ENCODE measurements at places on chromosomes 4 and X.
A peak's percentile ranks its signal among the peaks of the same experiment; 100 is the strongest.

DNA sequence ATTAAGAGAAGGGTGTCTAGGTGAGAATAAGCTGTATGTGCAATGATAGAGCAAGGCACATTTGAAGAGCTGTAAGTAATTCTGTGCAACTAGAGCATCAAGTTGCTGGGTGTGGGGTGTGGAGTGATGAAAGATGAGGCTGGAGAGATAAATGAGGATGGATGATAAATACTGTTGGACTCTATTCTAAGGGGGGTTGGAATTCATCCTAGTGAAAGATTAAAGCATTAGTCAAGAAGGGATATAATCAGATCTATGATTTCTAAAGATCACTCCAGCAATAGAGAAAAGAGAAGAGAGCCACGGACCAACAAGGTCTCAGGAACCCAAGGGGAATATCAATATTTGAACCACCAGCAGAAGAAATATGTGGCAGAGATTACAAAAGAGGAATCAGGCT is 415.0 kb upstream of the RPS6KA3 start:
- DNase-seq, result no peak

DNA sequence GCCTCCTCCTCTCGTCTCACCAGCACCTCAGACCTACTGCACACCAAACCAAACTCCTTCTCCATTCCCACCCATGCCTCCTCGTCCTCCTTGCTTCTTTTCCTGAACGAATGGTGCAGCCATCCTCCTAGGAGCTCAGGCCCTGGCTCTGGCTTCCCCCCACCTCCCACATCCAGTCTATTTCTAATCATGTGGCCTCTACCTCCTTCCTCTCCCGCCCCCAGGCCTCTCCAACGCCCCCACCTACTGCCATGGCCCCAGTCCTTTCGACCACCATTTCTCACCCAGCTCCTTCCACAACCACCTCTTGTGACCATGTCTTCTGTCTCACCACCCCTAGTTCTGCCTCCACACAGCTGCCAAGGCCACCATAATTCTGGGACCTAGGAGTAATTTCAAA is 127.1 kb downstream of the PJA1 start:
- DNase-seq, result no peak

DNA sequence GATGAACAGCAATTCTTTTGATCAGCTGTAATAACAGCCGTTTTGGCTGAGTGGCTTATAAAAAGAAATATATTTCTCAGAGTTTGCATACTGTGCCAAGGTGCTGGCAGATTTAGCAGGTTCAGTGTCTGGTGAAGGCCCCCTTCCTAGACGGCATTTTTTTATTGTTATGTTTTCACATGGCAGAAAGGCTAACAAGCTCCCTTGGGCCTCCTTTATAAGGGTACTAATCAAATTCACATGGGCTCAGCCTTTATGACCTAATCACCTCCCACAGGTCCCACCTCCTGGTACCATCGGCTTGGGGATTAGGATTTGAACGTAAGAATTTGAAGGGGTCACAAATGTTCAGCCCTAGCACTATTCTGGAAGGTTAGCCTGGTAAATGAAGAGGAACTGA is 431.9 kb downstream of the SPOCK3 start:
- no peak for DNase-seq

- no peak for DNase-seq
Measured at GRCh38 chr4:148116264-148116663, 325.9 kb downstream of the NR3C2 start.

- DNase-seq, result no peak
Measured at GRCh38 chrX:82775426-82775825, 732.7 kb upstream of the POU3F4 start.

- DNase-seq, result no peak
Measured at GRCh38 chrX:152915541-152916241, 17.8 kb downstream of the ZNF185 start.

DNA sequence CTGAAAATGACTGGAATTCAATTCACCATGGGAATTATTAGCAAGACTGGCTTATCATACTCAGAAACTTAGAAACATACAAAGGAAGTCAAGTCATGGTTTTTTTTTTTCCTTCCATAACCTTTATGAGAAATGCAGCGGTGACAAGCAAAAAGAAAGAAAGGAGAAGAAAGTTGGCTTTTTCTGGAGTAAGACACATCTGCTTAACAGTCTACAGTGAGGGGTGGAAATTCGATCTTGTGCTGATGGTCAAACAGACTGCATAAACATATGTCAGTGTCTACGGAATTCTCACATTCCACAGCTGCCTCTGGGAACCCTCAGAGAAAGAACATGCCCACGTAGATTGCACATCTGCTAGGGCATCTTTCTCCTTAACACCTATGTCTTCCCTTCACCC is 54.6 kb downstream of the PROM1 start:
- no peak for DNase-seq

- no peak for DNase-seq
Measured at GRCh38 chr4:66273110-66273509, 602.8 kb upstream of the EPHA5 start.

- no peak for DNase-seq
Measured at GRCh38 chr4:153023692-153024394, 87.7 kb downstream of the FHDC1 start.

- no peak for DNase-seq
Measured at GRCh38 chr4:26021417-26022345, 107.7 kb downstream of the SMIM20 start.

GRCh38 chrX:75155447-75155826 is 646 bp downstream of the ABCB7 start:
- no peak for DNase-seq

- DNase-seq, result no peak
Measured at GRCh38 chr4:29900336-29900735, 819.8 kb upstream of the PCDH7 start.

DNA sequence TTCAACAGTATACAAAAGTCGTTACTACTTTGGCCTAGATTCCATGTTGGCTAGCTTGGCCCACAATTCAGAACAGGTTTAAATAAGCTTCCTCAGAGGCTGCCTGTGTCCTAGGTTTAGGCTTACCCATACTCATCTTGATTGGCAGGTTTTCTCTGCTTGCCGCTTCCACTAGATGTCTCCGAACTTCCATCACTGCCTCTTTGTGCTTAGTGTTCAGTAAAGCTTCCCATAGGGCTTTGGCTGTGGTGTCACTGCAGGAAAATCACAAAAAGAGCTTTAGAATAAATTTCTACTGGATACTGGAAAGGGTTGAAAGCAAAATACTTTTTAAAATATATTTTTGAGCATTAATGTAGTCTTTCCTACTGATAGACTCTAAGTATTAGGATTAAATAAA is 52.4 kb downstream of the SCFD2 start:
- no peak for DNase-seq

- no peak for DNase-seq
Measured at GRCh38 chr4:173264684-173265185, 69.4 kb downstream of the HMGB2 start.

- no peak for DNase-seq
Measured at GRCh38 chr4:147969573-147970385, 237.9 kb downstream of the ARHGAP10 start.

GRCh38 chrX:10631416-10632145 is 11.2 kb upstream of the MID1 start:
- no peak for DNase-seq

- no peak for DNase-seq
Measured at GRCh38 chr4:107734120-107734519, 14.1 kb upstream of the PAPSS1 start.

DNA sequence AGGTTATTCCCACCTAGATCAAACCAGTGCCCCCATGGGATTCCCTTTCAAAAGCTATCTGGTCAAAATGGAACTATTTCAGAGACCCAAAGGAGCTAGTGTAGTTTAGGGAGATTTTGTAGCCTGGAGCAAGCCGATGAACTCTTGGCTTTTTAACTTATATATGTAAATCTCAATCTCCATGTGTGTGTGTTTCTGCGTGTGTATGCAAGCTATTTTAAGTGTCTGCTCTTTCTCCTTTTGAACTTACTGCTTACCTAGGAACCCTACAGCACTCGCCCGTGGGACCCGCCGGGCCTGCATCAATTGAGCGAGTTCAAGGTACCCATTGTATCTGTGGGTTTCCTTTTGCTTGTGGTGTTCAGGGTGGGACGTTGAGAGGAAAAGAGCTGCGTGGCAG is 10.4 kb downstream of the CSTF2 start:
- DNase-seq, result no peak

DNA sequence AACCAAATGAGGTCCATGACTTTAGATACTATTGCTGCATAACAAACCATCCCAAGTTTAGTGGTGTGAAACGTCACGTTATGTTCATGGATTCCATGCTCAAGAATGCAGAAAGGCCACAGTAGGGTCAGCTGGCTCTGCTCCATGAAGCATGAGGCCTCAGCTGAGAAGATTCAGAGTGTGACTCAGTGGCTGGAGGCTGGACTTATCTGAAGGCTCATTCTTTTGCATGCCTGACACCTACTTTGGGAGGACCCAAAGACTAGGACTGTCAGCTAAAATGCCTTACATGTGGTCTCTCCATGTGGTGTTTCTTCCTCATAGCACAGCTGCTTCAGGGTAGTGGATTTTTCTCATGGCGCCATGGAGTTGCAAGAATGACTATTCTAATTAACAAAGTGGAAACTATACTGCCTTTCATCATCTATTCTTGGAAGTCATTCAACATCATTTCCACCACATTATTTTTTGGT is 11.5 kb upstream of the CCDC149 start:
- no peak for DNase-seq

DNA sequence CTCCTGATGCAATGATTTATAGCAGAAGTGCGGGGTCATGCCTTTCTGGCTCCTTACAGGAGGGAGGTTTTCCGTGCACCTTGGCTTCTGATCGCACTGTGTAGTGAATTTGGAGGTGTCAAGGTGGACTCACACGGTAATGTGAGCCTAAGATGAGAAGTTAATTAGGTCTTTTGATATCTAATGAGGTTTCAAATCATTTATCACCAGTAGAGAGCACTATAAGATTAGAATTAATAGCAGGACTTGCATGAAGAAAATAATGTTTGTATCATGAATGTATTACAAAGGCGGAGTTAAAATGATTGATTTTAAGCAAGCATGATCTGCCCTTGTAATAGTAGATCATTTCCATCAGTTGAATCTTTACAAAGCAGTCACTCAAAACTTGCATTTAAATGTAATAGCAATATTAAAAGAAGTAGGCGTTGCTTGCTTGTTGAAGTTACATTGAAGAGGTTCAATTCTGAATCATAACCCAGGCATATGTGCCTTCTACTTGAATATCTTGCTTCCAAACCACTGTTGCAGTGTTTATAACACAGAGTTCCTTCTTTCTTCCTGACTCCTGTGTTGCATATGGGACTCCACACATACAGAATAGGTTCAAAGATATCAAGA is 152.1 kb downstream of the FMR1NB start:
- DNase-seq, result no peak

- peak; percentile 17 for DNase-seq
Measured at GRCh38 chr4:78056265-78057129, 626 bp upstream of the FRAS1 start.

DNA sequence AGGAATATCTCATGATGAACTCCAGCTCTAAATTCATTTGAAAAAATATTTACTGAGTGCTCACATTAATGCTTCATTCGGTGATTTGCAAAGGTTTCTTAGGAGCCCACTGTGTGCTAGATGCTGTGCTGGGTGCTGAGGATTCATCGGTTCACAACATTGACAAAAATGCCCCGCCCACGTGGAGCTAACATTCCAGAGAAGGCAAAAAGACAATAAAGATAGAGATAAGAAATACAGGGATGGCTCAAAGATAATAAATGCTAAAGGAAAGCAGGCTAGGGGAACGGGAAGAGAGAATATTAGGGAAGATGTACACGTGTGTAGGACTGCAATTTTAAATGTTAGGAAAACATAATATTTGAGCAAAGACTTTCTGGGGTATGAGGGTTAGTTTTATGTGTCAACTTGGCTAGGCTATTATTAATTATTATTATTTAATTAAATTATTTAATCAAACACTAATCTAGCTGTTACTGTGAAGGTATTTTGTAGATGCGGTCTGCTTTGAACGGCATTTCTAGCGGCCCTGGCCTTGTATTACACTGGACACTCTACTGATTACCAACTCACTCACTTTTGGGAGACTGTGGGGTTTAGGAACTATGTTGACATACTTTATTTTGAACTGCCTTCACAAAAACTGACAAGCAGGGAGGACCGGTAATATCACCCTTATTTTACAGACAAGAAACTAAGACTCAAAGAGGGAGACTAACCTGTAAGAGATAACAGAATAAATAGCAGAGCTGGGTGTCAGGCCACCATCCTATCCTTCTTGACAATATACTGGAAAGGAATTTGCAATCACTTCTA is 61.9 kb upstream of the IRF2 start:
- DNase-seq, result no peak

GRCh38 chr4:127007305-127007704 is 625.5 kb upstream of the INTU start:
- DNase-seq, result no peak

DNA sequence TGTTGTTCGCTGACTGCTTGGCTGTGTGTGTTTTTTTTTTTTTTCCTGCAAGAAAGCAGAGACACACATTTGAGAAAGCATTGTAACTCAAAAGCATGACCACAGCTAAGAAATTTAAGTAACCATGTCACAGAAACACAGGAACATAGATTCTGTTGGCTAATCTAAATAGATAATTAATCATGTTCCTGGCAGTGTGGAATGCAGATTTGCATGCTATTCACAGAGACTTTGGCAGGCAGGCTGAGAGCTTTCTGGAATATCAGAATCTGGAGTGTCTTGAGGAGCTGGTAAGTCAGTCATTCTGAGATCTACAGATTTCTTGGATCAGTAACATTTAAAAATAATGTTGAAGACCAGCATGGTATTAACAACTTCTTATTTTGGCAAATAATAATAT is 33.2 kb upstream of the SMS start:
- no peak for DNase-seq

GRCh38 chr4:183264614-183265013 is 55.5 kb downstream of the CLDN22 start:
- DNase-seq, result no peak

- no peak for DNase-seq
Measured at GRCh38 chr4:187687697-187688096, 307.9 kb upstream of the ZFP42 start.

DNA sequence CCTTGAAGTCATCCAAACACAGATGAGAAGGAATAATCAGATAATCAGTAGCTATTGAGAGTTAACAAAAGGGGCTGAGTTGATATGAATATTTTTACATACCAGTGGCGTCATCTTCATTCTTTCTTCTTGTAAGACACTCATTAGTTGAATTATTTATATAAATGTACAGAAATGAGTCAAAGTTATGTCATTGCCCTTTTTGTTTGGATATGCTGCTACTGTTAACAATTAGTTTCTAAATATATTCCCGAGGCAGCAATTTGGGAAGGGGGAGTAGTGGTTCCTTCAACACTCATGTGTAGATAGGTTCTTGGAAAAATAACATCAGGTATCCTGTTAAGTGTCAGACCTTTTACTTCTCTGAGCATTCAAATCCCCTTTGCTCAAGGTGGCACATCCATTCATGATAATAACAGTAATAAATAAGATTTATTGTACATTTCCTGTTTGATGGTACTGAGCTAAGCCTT is 436.6 kb downstream of the SPRY1 start:
- no peak for DNase-seq

GRCh38 chrX:74133156-74133796 is 170.7 kb upstream of the ZCCHC13 start:
- no peak for DNase-seq

GRCh38 chrX:133580625-133581024 is 165.3 kb upstream of the GPC4 start:
- DNase-seq, result no peak

- no peak for DNase-seq
Measured at GRCh38 chr4:39825090-39825489, 127.2 kb downstream of the UBE2K start.
